Hematopoietic multipotent progenitor cell (in vitro differentiated cells): ENCODE measurements at places on chromosomes 7 and 10. TPM values are rescaled to one million over a fixed set of nuclear protein-coding genes. Genes with fewer than 3 reads are reported as not detected.
A peak's percentile ranks its signal among the peaks of the same experiment; 100 is the strongest.

The MUC12 gene
- total RNA-seq = 0.27 TPM

DNA sequence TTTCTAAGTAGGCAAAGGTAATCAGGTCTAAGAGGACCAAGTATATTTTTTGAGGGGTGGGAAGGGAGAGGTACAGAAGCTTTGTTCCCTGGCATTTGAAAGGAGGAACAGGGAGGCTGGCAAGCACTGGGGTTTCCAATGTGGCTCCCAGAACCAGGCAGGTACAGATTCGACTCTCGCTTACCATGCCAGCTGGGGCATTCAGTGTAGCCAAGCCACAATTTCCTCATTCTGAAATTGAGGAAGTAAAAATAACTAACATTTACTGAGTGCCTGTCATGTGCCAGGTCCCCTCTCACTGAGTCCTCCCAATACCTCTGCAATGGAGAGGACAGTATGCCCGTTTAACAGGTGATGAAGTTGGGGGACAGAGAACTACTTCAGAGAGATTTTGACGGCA is 45.9 kb upstream of the BET1 start:
- peak; percentile 74 for DNase-seq

- no peak for DNase-seq
These were observed 207.5 kb downstream of the CUX1 start for GRCh38 chr7:102024769-102025391.

- DNase-seq = no peak
These were observed 25.8 kb downstream of the AKR1E2 start for GRCh38 chr10:4851846-4852245.

DNA sequence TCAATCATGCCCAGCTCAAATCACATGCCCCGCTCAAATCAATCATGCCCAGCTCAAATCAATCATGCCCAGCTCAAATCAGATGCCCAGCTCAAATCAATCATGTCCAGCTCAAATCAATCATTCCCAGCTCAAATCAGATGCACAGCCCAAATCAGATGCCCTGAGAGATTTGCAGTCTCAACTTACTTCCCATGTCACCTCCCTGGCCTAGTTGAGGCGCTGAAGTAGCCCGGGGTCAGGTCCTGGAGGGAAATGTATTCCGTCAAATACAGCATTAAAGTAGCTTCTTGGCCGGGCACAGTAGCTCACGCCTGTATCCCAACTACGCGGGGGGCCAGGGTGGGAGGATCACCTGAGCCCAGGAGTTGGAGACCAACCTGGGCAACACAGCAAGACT is 15.7 kb upstream of the PRKAR1B start:
- DNase-seq = no peak

- no peak for DNase-seq
These were observed 18.4 kb downstream of the EEPD1 start for GRCh38 chr7:36171503-36171902.

DNA sequence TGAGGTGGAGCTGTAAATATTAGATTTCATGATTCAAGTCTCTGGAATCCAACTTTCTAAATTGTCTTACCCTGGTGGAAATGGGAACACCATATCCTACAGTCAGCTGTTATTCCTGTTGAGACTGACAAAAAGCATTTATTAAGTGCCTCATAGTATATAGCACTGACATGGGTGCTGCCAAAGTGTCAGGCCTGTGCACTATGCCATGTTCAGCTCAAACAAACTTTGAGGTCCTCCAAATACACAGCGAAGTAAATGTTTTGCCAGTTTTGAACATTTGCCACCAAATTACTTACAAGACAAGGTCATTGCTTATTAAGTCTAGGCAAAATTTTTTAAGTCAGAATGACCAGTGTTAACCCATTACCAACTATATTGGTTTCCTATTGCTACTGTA is 162.9 kb upstream of the SLC25A13 start:
- DNase-seq = no peak

- DNase-seq = no peak
These were observed 46.4 kb downstream of the ABCB5 start for GRCh38 chr7:20661884-20662283.

GRCh38 chr10:35012781-35013180 is 77.4 kb downstream of the CUL2 start:
- DNase-seq = no peak

DNA sequence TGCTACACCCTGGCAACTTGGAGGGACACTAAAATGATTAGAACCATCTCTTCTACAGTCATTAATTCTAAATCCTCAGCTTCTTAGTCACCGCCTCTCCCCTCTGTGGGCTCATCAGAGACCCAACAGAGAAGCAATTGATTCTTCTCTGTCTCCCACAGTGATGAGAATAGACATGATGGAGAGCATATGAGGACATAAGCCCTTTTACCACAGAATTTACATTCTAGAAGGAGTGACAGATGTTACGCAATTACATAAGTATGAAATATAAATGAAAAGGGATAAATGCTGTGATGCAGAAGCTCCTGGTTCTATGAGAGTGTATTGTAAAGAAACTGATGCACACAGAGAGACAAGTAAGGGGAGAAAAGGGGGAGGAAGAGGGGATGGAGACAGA is 18.1 kb upstream of the ABCB5 start:
- no peak for DNase-seq
